ENCODE measurements at places on chromosomes 3 and 15.

DNA sequence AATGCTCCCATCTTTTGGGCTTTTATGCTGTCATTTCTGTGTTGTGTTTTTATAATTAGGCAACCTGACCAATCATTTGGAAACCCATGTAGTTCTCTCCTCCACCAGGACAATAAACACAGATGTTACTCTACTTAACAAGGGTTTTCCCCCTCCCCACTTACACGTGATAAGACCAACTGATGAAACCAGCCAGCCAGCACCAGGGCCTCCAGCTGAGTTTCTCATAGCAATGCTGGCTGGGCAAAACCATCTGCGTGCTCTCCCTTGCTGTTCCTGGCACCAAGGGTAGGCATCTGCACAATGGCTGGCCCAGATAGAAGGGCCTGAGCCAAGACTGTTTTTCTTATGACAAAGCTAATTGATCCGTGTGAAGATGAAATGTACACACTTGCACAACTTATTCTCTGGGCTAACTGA is 310.4 kb downstream of the PLCL2 start:
- DNase-seq = no peak

GRCh38 chr3:128315313-128315712 is 151.4 kb downstream of the DNAJB8 start:
- DNase-seq = no peak

DNA sequence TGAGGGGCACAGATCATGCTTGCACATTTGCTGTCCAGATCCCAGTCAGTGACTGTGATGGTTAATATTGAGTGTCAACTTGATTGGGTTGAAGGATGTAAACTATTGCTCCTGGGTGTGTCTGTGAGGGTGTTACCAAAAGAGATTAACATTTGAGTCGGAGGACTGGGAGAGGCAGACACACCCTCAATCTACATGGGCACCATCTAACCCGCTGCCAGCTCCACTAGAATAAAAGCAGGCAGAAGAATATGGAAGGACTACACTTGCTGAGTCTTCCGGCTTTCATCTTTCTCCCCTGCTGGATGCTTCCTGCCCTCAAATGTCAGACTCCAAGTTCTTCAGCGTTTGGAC is 5.1 kb downstream of the GP9 start:
- DNase-seq = no peak

DNA sequence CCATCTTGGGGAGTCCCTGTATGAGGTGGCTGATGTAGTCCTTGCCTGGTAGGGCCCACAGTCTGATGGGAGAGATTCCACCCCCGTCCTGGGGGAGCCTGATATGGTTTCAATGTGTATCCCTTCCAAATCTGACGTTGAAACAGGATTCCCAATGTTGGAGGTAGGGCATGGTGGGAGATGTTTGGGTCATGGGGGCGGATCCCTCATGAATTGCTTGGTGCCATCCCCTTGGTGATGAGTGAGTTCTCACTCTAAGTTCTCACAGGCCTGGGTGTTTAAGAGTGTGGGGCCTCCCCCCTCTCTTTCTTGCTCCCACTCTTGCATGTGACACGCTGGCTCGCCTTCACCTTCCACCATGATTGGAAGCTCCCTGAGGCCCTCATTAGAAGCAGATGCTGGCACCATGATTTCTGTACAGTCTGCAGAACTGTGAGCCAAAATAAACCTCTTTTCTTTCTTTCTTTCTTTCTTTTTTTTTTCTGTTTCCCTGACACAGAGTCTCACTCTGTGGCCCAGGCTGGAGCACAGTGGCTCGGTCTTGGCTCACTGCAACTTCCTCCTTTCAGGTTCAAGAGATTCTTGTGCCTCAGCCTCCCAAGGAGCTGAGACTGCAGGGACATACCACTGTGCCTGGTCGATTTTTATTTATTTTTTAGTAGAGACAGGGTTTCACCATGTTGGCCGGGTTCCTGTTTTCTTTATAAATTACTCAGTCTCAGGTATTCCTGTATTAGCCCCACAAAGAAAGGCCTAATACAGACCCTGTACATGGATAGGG is 28.6 kb downstream of the ITGA11 start:
- DNase-seq = no peak

GRCh38 chr3:39038165-39038564 is 13.6 kb downstream of the SCN11A start:
- no peak for DNase-seq

- no peak for DNase-seq
These were observed 270.4 kb downstream of the NAALADL2 start for GRCh38 chr3:175129571-175129970.

GRCh38 chr3:104245261-104245660 is 1121.4 kb upstream of the ALCAM start:
- DNase-seq = no peak

GRCh38 chr3:46713898-46714552 is 3.6 kb downstream of the PRSS50 start:
- DNase-seq = no peak

- DNase-seq = no peak
These were observed 1.5 kb downstream of the CEP63 start for GRCh38 chr3:134487406-134487805.

- DNase-seq = no peak
These were observed 547.8 kb upstream of the TBL1XR1 start for GRCh38 chr3:177744873-177745606.

- no peak for DNase-seq
These were observed 479 bp upstream of the CLDN1 start for GRCh38 chr3:190322604-190323245.

- no peak for DNase-seq
These were observed 103.5 kb upstream of the RPL32 start for GRCh38 chr3:12944849-12945248.

DNA sequence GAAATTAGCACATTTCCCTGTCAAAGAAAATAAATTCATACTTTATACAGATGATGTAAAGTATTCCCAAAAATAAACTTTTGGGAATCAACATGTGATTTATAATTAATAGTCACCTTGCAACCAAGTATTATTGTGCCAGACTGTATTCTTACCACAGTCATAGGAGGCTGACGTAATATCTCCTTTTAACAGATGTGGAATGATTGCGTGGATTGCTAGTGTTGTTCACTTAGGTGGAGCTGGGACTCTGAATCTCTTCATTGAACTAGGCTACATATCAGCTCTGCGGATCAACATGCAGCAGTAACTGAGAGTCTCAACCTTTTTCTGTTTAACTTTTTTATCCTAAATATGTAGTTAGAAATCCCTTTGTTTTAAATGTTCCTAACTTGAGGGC is 37.2 kb downstream of the PXK start:
- DNase-seq = no peak

DNA sequence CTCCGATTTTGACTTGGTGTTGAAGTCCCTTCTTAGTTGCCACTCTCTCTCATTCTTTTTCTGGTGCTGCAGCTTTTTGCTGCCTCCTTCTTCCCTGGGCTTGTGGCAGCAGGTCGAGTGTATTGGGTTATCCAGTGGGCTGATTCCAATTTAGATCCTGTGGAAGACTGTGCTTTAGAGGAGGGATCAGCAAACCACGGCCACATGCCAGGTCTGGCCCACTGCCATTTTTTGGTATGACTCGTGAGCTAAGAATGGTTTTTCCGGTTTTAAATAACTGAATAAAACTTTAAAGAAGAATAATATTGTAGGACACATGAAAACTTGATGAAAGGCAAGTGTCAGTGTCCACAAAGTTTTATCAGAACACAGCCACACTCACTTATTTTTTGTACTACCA is 330.5 kb downstream of the ROBO2 start:
- peak; percentile 34 for DNase-seq

DNA sequence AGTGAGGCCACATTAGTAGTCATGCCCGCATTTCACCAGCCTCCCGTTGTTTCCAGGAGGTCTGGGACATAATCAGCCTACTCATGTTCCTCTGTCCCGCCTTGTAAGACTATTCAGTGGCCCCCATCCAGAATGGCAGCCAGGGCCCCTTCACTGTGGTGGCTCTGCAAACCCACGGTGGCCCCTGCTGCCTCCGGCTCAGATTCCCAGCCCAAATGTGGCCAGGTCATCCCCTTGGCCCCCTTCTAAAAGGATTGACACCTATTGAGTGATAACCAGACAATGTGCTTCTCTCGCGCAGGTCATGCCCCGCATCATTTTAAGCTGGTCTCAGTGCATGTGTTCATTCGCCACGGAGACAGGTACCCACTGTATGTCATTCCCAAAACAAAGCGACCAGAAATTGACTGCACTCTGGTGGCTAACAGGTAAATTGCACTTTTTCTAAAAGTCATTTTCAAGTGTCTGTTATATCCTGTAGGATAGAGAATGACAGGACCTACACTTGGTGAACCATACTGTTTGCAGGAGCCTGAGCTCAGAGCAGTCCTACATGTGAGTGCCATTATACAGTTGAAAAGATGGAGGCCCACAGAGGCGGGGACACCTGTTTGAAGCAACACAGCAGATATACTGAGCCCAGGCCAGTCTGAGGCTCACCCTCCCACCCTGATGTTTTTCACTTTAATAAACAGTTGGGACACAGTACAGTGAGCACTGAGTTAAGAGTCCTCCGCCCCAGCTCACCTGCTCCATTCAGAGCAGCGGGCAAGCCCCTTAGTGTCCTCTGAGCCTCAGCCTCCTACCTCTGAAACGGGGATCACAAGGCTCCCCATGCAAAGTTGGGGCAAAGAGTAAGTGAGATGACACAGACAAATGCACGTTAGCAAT is 47.7 kb downstream of the PXYLP1 start:
- DNase-seq = no peak

- no peak for DNase-seq
These were observed 13.7 kb downstream of the PAK6 start for GRCh38 chr15:40252438-40253166.

GRCh38 chr3:197022405-197023231 is 7.0 kb downstream of the MELTF start:
- no peak for DNase-seq

- DNase-seq = no peak
These were observed 34.4 kb upstream of the SLC6A1 start for GRCh38 chr3:10957976-10958749.

DNA sequence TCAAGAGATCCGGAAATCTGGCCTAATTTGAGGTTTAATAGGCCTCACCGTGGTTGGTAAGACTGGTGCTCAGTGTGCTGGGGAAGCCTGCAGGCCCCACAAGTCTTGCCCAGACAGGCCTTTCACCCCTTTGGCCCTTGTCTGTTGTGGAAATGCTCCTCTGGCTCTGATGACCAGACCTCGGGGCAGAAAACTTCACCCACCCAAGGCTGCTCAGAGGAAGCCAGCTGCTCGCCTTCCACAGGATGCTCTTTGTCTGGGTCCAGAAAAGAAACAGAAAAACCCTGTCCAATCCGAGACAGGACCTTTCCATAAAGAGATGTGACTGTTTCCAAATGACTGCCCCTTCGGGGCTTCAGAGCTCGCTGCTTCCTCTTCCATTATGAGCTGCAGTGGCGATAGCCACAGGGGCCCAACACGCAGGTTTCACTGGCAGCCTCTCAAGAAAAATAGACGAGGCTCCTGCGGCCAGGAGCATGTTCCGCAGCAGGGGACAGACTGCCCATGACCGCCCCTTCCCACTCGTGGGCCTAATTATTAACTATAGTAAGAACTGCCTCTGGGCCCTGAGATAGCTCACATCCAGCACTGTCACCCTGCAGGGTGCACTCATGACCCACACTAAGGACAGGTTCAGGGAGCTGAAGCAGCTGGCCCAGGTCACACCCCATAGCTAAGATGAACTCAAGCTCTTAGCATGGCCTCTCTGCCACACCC is 6.8 kb upstream of the SNX22 start:
- DNase-seq = no peak

DNA sequence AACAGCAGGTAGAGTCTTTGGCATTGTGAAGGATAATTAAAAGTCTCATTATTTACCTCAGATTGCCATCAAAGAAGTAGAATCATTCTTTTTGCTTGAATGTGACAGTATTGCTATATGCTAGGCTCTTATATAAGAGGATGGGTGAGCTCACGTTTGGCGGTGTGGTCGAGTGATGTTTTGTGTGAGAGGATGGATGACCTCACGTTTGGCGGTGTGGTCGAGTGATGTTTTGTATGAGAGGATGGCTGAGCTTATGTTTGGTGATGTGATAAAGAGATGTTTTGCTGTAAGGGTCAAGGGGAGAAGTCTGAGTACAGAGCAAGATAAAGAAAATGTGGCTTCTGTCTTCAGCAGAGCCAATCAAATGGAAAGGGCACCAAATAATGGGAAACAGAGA is 299.6 kb upstream of the NR2E3 start:
- DNase-seq = no peak

DNA sequence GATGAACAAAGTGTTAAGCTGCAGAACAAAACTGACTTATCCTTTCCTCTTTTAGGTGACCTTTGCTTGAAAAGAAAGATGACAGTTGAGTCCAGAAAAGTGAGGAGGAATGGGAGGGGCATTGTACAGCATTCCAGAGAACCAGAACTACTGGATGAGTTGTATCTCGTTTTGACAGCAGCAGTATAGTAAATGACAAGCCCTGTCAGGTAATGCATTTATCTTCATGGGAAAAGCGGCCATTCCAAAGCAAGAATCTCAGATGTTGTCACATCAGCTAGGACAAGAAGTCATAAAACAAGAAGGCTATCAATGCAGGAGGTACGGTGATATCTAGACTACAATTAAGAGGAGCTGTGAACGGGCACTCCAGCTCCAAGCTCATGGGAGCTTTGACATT is 421.5 kb downstream of the MAGI1 start:
- DNase-seq = no peak

- peak; percentile 96 for DNase-seq
These were observed 72.1 kb downstream of the IL1RAP start for GRCh38 chr3:190585805-190586630.

DNA sequence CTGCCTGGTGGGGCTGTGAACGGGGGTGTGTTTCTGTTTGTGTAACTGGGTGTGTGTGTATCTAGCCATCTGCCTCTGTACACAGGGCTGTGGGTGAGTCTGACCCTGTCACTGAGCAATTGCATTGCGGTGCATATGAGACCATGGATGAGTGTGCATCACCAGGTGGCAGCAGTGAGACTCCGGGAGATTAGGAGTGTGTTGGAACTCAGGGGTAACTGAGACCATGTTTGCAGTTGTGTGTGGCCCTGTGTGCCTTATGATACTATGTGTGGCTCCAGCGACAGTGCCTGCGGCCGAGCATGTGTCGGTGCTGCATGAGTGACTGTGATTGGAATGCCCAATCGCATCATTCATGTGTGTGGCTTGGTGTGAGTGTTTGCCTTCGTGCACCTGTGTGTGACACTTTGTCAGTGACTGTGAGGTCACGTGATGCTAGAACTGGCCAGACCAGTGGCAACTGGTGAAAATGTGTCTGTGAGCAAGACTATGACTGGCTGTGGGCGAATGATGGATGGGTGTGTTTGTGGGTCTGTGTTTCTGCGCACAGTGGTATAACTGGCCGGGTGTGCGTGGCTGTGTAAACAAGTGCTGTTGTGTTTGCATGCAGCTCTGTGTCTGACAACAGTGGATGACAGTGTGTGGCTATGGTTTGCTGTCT is 14.0 kb downstream of the VILL start:
- DNase-seq = peak; percentile 41

Measured in RWPE1 (cell line).